Left renal cortex interstitium (tissue), 4 donors: ENCODE measurements at places on chromosomes 3 and 15. TPM values are rescaled to one million over a fixed set of nuclear protein-coding genes. Genes with fewer than 3 reads are reported as not detected.

The CCR3 gene
- polyA plus RNA-seq, result 0.08 TPM

The MGLL gene
- 27.5 TPM for polyA plus RNA-seq

The GCSAM gene
- polyA plus RNA-seq, result 2.4 TPM

The TGM4 gene
- 0.13 TPM for polyA plus RNA-seq

The ST8SIA2 gene
- 4.3 TPM for polyA plus RNA-seq

The TNNC1 gene
- 7.5 TPM for polyA plus RNA-seq

The RNU5B-1 gene
- polyA plus RNA-seq, result not detected

The HGD gene
- 48.3 TPM for polyA plus RNA-seq

The UTS2B gene
- polyA plus RNA-seq, result 1.4 TPM

The TMED3 gene
- polyA plus RNA-seq, result 72.3 TPM

The ACTC1 gene
- polyA plus RNA-seq, result 1.5 TPM

The SLC51A gene
- 18.0 TPM for polyA plus RNA-seq

The ITIH1 gene
- not detected for polyA plus RNA-seq

The RTF1 gene
- 77.8 TPM for polyA plus RNA-seq

The LIPH gene
- 1.4 TPM for polyA plus RNA-seq

The ADAMTS9 gene
- 126 TPM for polyA plus RNA-seq

The SEMA3G gene
- polyA plus RNA-seq, result 28.5 TPM

The BTLA gene
- polyA plus RNA-seq, result 0.84 TPM

The ZNF662 gene
- 18.4 TPM for polyA plus RNA-seq

The PLA2G4D gene
- polyA plus RNA-seq, result 0.13 TPM

The ATP13A5 gene
- 0.24 TPM for polyA plus RNA-seq

The CTXN2 gene
- 0.10 TPM for polyA plus RNA-seq

The VEPH1 gene
- polyA plus RNA-seq, result 56.3 TPM

The PIF1 gene
- polyA plus RNA-seq, result 21.2 TPM

The DNAJB8 gene
- not detected for polyA plus RNA-seq

The TMEM212 gene
- polyA plus RNA-seq, result not detected

The TM6SF1 gene
- 1.5 TPM for polyA plus RNA-seq

The CD200R1 gene
- 0.95 TPM for polyA plus RNA-seq

The CHRD gene
- 15.0 TPM for polyA plus RNA-seq

The ZNF620 gene
- 13.5 TPM for polyA plus RNA-seq

The ASB14 gene
- polyA plus RNA-seq, result 0.48 TPM

The GBE1 gene
- polyA plus RNA-seq, result 30.6 TPM

The LRRC2 gene
- 2.3 TPM for polyA plus RNA-seq
